ENCODE measurements at places on chromosomes 4 and X. TPM values are rescaled to one million over a fixed set of nuclear protein-coding genes. Genes with fewer than 3 reads are reported as not detected.

DNA sequence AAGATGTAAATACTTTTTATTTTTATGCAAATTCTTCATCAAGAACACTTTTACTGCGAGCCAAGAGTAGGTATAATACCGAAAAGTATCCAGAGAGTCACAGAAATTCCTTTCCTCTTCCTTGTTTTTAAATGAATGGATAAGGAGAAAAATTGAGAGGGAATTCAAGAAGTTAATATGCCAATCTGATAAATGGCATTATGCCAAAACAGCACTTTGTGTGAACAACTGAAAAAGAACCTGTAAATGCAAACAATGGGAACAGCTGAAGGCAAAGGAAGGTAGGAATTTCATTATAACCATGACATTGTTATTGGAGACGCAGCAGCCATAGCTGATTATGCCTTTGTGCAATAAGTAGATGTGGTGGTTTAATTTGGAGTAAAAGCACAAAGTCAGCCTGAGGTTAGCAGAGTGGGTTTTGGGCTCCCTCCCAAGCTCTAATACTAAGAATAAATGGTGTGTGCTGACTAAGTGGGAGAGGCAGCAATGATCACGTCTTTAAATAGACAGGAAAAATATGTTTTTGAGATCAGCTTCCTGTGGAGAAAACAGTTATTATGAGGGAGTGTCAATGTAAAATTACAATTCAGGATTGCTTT lies 209.8 kb upstream of the NDST4 start:
- H3K4me3 ChIP-seq, result no peak overlapping the region
- H3K4me1 ChIP-seq, result peaks cover 4% of the 10 kb centered on the region
- no peak overlapping the region for H3K27ac ChIP-seq
- H3K27me3 ChIP-seq, result no peaks in the 10 kb centered on the region

- no peak overlapping the region for H3K27ac ChIP-seq
- no peak overlapping the region for H3K4me3 ChIP-seq
- peaks cover 4% of the 10 kb centered on the region for H3K27me3 ChIP-seq
- no peaks in the 10 kb centered on the region for H3K36me3 ChIP-seq
- H3K4me1 ChIP-seq, result no peaks in the 10 kb centered on the region
These were observed 285.5 kb downstream of the USP46 start for GRCh38 chr4:52373650-52374049.

- H3K27ac ChIP-seq, result no peak overlapping the region
- no peaks in the 10 kb centered on the region for H3K4me1 ChIP-seq
- H3K4me3 ChIP-seq, result no peak overlapping the region
These were observed 86.6 kb downstream of the RTL5 start for GRCh38 chrX:72045141-72045540.

The SPANXN4 gene
- not detected for total RNA-seq

GRCh38 chr4:4733663-4734062 lies 125.8 kb upstream of the MSX1 start:
- H3K4me3 ChIP-seq, result no peak overlapping the region
- no peaks in the 10 kb centered on the region for H3K36me3 ChIP-seq
- no peak for DNase-seq
- H3K27me3 ChIP-seq, result no peaks in the 10 kb centered on the region
- no peaks in the 10 kb centered on the region for H3K4me1 ChIP-seq

GRCh38 chr4:25951390-25951952 lies 37.5 kb downstream of the SMIM20 start:
- H3K4me1 ChIP-seq, result peaks cover 46% of the 10 kb centered on the region
- no peak for DNase-seq
- no peaks in the 10 kb centered on the region for H3K27me3 ChIP-seq

The IL1RAPL2 gene
- not detected for total RNA-seq

The HDAC8 gene
- 24.1 TPM for total RNA-seq

DNA sequence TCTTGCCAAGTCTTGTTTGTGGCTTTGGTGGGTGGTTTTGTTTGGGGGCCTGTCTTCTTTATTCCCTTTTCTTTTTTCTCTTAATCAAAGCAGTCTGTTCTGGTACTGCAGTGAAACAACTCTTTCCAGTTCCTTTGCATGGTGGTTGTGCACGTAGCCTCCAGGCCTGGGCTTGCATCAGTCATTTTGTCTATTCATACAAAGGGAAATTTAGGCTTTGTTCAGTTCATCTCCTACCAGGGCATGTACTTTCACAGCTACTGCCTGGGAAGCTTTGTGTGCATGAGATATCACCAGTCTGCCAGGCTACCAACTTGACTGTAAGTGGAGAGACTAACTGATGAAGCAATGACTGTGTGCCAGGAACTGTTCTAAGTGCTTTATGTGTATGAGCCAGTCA lies 8.5 kb downstream of the TRIM2 start:
- H3K27ac ChIP-seq, result no peak overlapping the region
- H3K27me3 ChIP-seq, result no peaks in the 10 kb centered on the region
- no peak for DNase-seq
- no peak overlapping the region for H3K4me3 ChIP-seq
- H3K4me1 ChIP-seq, result peaks cover 4% of the 10 kb centered on the region

Data from HCT116 (cell line).